Lung microvascular endothelial cell (primary cell): ENCODE measurements at places on chromosomes 16 and 17. TPM values are rescaled to one million over a fixed set of nuclear protein-coding genes. Genes with fewer than 3 reads are reported as not detected.

Gene CIBAR2
- not detected in 2 replicates for total RNA-seq

Gene TMEM235
- total RNA-seq: 0.22 and 0.79 TPM in 2 replicates

Gene SPAG5
- 6.2 and 12.4 TPM in 2 replicates for total RNA-seq

Gene WFIKKN1
- under 0.01 and 0.20 TPM in 2 replicates for total RNA-seq

Gene WNT9B
- total RNA-seq: not detected in 2 replicates

Gene SHISA9
- not detected in 2 replicates for total RNA-seq

Gene SLC12A3
- not detected in 2 replicates for total RNA-seq

Gene CLEC3A
- not detected in 2 replicates for total RNA-seq

Gene SOST
- not detected in 2 replicates for total RNA-seq

Gene PYCARD
- 48.8 and 54.5 TPM in 2 replicates for total RNA-seq

Gene C17orf113
- total RNA-seq: 0.20 and 0.22 TPM in 2 replicates

Gene ST6GALNAC2
- not detected in 2 replicates for total RNA-seq

Gene SHISA6
- total RNA-seq: not detected in 2 replicates

Gene TPSG1
- total RNA-seq: not detected in 2 replicates

Gene SLFN13
- total RNA-seq: 0.65 and 2.2 TPM in 2 replicates

Gene FBXL20
- total RNA-seq: 7.0 and 10.1 TPM in 2 replicates

Gene OTOP3
- total RNA-seq: not detected in 2 replicates

Gene ZDHHC7
- 27.7 and 32.9 TPM in 2 replicates for total RNA-seq

Gene ATAD5
- total RNA-seq: 0.79 and 1.7 TPM in 2 replicates

Gene EIF3CL
- 86.1 and 89.8 TPM in 2 replicates for total RNA-seq

Gene MT1F
- total RNA-seq: 0.20 and 1.3 TPM in 2 replicates

Gene IRF8
- 2.2 and 34.5 TPM in 2 replicates for total RNA-seq

Gene SMIM5
- not detected in 2 replicates for total RNA-seq

Gene CBX8
- total RNA-seq: 1.3 and 2.0 TPM in 2 replicates

Gene ZKSCAN2
- total RNA-seq: 2.2 and 2.8 TPM in 2 replicates

Gene PPY
- total RNA-seq: not detected in 2 replicates

Gene COPS3
- total RNA-seq: 54.0 and 69.3 TPM in 2 replicates

Gene CUEDC1
- total RNA-seq: 3.2 and 4.6 TPM in 2 replicates

Gene MGAT5B
- total RNA-seq: 0.20 and 0.44 TPM in 2 replicates

Gene CCL8
- not detected in 2 replicates for total RNA-seq

Gene ACSF3
- 13.7 and 13.9 TPM in 2 replicates for total RNA-seq

Gene TMC5
- not detected in 2 replicates for total RNA-seq
